ENCODE measurements at places on chromosomes 12 and 14.

DNA sequence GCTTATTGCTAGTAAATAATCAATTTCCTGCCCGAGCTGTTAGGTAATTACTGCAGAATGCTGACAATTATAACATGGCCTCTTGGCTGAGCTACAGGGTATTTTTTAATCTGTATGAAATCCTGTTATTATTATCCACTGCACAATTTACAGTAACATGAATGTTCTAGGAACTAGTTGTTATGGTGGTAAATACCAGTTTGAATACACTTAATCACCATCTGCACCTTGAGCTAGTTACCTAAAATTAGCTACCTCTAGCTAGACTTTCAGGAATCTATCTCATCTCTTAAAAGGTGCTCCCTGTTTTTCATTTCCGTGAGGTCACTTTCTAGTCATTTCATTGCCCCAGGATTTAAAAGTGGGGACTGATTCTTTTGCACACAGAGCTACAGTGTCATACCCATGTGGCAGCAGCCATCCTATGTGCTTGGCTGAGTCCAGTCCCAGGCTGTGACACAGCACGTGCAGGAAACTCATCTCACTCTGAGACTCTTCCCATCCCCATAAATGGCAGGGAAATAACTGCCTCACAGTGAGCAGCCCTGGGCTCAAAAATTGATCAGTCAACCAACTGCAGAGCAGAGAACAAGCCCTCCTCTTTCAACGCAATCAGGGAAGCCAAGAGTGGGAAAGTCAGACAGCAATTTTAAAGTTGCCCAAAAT is 37.6 kb downstream of the DCP1B start:
- no peak for DNase-seq

GRCh38 chr14:34966413-34966812 is 16.4 kb upstream of the SRP54 start:
- DNase-seq: no peak

GRCh38 chr14:39398382-39398781 is 33.9 kb downstream of the FBXO33 start:
- no peak for DNase-seq

GRCh38 chr14:23550131-23550811 is 1.3 kb downstream of the ZFHX2 start:
- DNase-seq: no peak

DNA sequence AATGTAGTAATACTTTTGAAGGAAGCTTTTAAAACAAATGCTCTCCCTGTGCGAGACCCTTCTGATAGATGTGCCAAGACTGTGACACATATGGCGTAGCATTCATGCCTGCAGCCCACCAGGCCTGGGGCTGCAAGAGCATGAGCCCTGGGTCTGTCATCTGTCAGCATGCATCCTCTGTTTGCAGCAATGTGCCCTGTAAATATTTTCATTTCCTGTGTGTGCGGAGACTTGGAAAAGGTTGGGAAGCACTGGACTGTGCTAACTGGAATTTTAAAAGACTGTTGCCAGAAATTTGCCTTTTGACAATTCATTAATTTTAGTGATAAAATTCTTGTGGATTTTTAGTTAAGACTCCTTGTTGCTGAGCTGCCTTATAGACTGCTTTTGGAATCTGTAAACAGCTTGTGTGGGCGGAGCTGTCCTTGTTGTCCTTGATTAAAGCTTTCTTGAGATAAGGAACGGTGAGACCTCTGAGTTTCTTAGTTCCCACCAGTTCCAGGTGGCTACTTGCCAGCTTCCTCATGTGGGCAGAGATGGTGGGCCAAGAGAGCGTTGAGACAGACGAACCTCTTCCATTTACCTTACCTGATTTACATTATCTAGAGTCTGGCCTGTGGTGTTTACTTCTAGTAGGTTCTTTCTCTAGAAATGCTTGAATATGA is 23.4 kb downstream of the MARK3 start:
- DNase-seq: no peak

- no peak for DNase-seq
Measured at GRCh38 chr14:66606826-66607225, 98.9 kb downstream of the GPHN start.

DNA sequence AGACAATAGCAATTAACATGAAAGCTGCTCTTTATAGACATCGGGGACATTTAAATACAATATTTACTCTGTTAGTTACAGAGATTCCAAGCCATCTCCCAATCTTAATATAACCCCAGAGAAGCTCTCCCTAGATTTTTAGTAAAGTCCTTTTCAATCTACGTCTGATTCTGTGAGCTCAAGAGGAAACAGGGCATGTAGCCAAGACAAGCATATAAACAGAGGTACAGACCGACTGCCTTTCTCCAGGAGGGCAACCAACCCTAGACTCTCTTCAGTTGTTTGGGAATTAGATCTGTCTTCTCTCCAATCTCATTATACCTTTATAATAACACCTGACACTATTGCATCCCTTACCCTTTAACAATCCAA is 57.4 kb downstream of the TMTC1 start:
- no peak for DNase-seq

GRCh38 chr14:34199585-34199984 is 248.7 kb upstream of the EGLN3 start:
- DNase-seq: no peak

DNA sequence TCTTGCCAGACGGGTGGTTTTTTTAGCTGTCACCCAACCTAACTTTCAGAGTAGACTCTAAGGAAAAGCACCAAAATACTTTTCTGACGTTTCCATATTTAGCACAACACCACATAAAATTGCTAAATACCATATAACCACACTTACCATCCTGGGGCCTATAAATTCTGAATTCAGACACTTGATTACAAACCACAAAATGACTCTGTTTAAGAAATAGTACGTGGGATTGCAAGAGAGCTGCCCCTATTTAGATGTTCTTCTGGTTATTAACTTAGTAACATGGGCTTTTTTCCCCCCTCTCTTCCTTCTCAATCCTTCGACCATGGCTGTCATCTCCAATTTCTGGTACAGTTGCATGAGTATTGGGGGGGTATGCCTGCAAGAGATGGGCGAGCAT is 287.7 kb downstream of the BMP4 start:
- no peak for DNase-seq

DNA sequence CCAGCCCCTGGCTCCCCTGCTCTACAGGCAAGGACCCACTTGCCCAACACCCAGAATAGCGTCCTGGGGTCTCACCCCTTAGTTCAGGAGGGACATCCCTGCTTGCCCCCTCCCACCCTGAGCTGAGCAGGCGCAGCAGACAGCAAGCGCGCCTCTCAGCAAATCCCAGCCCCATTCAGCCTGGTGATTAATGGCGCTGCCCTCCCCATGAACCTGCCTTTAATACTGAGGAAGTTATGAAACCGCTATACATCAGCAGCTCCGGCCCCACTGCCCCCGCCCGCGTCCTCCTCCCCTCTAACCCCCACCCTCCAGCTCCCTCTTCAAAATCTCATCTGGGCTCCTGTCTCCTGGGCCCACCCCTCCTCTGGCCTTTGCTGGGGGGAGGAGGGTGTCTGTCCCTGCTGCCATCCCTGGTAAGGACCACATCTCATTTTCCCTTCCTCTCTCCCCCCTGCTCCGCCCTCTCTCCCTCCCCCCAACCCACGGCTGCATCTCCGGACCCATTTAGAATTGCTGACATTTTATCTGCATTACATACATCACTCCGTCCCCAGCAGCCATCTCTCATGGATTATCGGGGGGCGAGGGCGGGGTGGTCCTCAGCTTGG is 7.1 kb upstream of the SMUG1 start:
- DNase-seq: no peak

GRCh38 chr14:20743556-20743955 is 2.1 kb upstream of the EDDM3A start:
- no peak for DNase-seq

DNA sequence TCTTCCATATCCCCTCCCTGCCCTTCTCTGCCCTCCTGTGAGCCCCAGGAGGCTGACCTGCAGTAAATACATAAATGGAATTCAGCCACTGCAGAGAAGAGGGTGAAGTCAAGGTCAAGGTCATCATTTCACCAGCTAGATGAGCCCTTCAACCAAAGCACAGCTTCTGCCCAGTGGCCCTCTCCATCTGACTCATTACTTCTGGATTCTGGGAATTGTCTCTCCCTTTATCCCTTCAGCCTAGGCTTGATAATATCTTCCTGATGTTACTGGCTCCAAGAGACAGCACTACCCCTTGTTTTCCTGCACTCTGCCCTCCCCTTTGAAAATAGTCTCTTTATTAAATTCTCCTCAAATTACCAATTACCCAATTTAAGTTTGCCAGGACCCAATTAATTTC is 64.5 kb downstream of the TTC9 start:
- no peak for DNase-seq

DNA sequence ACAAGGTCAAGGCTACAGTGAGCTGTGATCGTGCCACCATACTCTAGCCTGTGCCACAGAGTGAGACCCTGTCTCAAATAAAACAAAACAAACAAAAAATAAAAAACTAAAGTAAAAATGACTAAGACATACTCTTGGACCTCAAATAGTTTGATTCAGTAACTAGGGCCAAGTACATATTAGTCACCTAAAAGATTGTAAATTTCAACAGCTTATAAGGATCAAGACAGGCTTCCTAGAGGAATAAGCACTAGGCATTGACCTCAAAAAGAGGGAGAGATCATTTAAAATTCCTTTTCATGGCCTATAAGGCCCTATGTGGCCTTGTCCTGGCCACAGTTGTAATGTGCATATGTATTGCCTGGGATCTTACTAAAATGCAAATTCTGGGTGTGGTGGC is 46.0 kb upstream of the CHST11 start:
- DNase-seq: no peak

DNA sequence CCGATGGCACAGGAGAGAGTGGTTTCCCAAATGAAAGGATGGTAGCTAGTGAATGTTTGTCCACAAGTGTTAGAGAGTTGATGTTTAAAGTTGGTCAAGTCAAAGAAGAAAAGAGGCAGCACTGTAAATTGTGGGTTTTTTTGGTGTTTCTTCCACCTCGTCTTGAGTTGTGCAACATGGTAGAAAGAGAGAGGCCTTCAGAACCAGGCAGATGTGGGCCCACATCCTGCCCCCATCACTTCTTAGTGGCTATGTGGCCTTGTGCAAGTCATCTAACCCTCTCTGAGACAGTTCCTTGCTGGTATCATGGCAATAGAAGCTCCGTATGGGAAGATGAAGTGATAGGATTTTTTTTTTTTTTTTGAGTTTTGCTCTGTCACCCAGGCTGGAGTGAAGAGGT is 60.8 kb downstream of the NDUFA12 start:
- DNase-seq: no peak

DNA sequence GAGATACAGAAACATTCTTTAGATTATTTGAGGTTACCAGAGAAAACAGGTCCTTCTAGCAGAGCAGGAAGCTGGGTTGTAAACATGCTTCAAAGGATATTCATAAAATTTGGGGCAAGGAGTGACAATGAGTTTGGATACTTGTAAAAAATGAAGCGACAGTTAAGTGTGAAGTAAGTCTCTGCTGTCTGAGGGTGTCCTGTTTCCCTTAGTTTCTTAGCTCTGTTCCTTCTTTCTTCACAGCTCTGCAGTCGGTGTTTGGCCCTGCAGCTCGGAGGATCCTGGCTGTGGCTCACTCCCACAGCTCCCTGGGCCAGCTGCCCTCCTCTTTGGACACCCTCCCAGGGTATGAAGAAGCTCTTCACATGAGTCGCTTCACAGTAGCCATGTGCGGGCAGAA is 10.8 kb downstream of the TMEM52B start:
- DNase-seq: no peak

DNA sequence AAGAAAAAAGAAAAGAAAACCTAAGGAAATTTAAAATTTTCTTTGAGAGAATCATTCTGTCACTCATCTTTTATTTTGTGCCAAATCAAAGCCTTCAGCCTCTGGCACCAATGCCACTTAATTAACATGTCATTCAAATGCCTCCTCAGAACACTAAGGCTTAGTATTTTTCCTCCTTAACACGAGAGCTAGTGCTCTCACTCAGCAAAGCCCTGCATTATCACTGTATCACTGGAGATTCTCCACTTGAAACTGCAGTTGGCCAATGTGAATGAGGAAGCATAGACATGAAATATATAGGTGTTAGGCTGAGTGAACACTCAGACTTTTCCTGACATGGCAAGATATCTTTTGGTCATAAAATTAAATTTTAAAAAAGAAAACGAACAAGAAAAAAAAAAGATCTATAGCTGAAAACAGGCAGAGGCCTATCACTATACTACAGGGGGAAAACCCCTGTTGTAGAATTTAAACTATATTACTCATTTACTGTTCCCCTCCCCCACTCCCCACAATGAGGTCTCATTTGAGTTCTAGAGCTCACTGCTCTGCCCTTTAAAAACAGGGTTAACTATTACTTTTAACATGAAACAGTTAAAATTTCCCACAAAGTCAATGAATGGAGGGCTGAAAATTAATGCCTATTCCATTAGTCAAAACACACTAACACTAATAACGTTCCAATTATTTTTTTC is 5.1 kb downstream of the MBIP start:
- DNase-seq: no peak

DNA sequence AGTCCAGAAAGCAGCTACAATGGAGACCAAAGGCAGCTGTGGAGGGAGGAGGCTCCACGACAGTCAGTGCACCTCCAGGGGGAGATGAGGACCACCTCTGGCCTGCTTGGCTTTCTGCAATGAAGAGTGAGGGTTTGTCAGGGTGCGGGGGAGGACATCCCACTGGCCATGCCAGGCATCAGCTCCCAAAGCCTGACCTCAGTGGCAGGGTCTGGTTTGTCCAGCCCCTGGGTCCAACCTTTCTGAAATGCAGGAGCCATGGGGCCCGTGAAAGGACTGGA is 35.2 kb downstream of the SLC6A12 start:
- DNase-seq: no peak
